ENCODE measurements at places on chromosomes 13 and 19. TPM values are rescaled to one million over a fixed set of nuclear protein-coding genes. Genes with fewer than 3 reads are reported as not detected.
A peak's percentile ranks its signal among the peaks of the same experiment; 100 is the strongest.

ZNF83 gene
- total RNA-seq = 15.8 TPM

OR4F17 gene
- not detected for total RNA-seq

NCR1 gene
- 0.27 TPM for total RNA-seq

CEACAM7 gene
- total RNA-seq = not detected

KASH5 gene
- not detected for total RNA-seq

LAIR1 gene
- total RNA-seq = 5.9 TPM

EPS8L1 gene
- total RNA-seq = 2.7 TPM

ZNF844 gene
- 14.9 TPM for total RNA-seq

TTYH1 gene
- total RNA-seq = 1.6 TPM

- DNase-seq = no peak
Measured at GRCh38 chr19:44722131-44723121, 23.5 kb downstream of the CEACAM16 start.

GRCh38 chr13:109422161-109422560 is 364.2 kb downstream of the IRS2 start:
- DNase-seq = no peak

DNA sequence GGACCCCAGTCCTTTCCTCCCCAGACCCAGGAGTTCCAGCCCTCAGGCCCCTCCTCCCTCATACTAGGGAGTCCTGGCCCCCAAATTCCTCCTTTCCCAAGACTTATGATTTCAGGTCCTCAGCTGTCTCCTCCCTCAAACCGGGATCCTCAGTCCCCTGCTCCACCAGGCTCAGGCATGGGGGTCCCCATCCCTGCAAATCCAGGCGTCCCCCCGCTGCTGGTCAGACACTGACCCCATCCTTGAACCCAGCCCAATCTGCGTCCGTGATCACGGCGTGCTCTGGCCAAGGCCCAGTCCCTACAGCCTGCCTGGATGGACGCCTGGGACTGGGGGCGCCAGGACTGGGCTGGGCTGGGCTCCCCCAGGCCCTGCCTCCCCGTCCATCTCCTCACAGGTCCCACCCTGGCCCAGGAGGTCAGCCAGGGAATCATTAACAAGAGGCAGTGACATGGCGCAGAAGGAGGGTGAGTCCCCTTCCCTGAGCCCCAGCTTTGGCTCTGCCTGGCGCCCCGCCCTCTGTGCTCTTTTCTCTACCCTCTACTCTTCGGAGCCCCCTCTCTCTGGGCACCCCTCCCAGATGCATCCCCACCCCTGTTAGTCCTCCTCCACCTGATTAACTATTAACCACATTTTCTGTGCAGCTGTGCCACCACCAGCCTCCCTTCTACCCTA is 672 bp downstream of the HPN start:
- no peak for DNase-seq

DNA sequence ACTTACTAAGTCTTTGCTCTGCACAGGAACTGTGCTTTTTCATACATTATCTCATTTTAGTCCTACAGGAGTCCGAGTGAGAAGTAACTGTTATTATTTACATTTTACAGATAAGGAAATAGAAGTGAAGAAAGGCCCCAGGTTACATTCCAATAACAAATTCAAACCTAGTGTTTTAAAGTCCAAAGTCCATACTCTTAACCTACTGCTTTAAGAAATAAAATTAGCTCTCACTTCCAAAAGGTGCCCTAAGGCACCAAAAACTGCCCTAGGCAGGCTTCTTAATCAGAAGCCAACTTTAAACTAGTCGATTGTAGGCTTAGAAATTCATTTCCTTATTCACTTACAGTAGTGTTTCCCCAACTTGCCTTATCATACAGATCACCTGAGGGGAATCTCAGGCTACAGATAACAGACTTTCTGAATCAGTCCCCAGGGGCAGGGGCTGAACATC is 555.9 kb downstream of the DIAPH3 start:
- DNase-seq = no peak

- no peak for DNase-seq
Measured at GRCh38 chr13:85314686-85315085, 484.5 kb downstream of the SLITRK6 start.

- DNase-seq = peak; percentile 82
Measured at GRCh38 chr13:98507282-98507797, 69.6 kb downstream of the STK24 start.

- DNase-seq = no peak
Measured at GRCh38 chr19:5593343-5594255, 25.8 kb upstream of the TINCR start.

- no peak for DNase-seq
Measured at GRCh38 chr13:87535911-87536310, 135.3 kb upstream of the SLITRK5 start.

DNA sequence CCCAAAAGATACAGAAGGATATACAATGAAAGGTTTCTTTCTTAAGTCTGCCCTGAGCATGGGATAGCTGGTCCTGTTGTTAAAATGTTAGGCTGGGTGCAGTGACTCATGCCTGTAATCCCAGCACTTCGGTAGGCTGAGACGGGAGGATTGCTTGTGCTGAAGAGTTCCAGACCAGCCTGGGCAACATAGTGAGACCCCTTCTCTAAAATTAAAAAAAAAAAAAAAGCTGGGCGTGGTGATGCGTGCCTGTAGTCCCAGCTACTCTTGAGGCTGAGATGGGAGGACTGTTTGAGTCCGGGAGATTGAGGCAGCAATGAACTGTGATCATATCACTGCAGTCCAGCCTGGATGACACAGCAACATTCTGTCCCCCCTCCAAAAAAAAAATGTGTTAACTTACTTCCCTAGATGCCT is 52.5 kb upstream of the SHKBP1 start:
- DNase-seq = no peak

GRCh38 chr13:59906413-59907049 is 257.2 kb downstream of the DIAPH3 start:
- no peak for DNase-seq

DNA sequence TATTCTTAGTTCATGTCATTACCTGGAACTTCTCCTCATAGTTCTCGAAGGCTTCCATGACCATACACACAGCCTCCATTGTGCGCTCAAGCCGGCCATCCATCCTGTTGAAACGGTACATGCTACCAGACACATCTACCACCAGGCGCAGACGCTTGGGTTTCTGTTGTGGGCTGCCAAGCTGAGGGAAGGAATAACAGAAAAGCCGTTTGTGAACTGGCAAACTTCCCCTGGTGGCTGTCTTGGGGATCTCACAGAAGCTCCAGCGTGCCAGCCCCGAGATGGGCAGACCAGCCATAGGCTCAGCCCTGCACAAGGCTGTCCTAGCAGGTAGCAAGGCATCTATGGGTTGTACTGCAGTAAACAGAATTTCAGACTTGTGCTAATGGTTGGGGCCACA is 130.1 kb downstream of the RGCC start:
- DNase-seq = no peak

DNA sequence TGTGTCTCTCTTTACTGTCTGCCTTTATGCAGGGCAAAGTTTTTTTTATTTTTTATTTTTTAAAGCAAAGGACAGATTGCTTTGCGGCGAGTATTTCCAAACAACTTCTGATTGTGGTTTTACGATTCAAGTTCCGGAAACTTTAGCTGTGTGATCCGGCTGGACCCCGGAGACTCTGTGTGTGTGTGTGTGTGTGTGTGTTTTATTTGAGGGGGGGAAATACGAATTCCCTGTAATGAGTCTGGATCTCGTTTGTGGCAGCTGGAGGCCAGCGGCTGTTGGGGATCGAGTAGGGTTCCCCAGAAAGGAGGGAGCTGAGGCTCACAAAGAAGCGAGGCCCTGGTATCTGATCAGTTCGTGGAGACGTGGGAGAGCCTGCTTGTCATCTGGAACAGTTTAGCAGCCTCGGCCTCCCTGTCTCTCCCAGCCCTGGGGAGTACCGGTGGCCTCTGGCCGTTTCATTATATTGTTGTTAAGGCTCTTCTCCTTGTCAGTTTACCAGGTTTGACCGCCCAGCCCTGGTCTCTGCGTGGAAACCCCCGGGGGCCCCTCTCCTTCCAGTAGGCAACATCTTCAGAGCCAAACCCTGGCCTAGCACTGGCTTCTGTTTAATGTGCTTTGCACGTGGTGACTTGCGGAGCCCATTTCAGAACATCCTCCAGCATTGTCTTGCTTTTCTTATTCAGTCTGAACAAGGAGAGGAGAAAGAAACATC is 1.3 kb downstream of the FARP1 start:
- peak; percentile 28 for DNase-seq

DNA sequence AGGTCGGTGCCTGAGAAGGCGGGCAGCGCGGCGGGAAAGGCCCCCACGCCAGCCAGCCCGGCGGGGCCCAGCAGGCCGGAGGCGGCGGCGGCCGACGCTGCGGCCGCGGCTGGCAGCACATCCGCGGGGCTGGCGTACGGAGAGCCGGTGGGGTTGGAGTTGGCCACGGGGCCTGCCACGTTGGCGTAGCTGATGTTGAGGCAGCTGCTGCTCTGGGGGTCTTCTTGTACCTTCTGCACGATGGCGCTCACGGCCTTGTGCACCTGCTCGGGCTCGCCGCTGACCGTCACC is 25.9 kb upstream of the NANOS2 start:
- DNase-seq = no peak

DNA sequence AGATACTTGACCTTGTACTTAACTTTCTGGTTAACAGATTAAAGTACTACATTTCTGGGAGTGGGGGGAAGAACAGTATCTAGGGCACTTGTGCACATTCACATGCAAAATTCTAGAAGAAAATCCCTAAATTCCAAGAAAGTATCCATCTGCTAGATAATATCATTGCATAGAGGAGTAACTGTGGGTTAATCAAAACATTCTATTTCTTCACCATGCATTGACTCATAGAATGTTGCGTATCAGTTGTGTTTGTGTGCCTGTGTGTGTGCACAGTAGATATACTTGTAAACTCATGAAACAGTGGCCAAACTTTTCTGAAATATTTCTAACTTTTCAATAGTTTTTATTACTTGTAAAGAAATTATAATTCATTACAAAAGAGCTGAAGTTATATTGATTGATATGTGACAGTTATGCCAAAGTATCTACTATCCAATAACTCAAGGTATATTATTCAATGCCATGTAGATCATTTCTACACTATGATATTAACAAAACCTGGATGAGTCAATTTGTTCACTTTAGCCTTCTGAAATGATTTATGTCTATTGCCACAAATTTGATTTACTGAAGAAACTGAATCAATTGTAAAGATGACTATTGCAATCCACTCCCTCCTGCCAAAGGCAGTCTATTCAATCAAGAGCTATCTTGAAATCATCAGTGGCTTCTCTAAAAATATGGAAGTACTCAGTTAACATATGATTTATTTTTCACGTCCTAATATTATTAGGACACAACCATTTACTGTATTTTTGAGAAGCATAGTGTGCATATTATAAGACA is 756.7 kb upstream of the ARGLU1 start:
- DNase-seq = no peak

- DNase-seq = no peak
Measured at GRCh38 chr19:54460230-54461005, 3.2 kb downstream of the LENG9 start.

DNA sequence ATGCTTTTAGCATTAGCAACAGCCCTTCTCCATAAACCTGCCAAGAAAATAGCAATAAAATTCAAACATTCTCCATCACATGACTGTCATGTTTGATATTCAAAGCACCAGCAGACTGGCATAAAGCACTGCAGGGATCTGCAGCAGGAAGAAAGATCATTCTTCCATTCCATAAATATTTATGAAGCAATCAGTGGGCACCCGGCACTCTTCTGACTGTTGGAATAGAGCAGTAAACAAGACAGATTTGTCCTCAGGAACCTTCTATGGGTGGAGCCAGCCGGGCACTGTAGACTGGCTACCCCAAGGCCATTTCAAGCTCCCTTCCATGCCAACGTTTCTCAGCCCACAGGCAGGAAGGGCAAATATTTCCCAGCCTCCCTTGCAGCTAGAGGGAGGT is 25.5 kb downstream of the PLA2G4C start:
- no peak for DNase-seq

DNA sequence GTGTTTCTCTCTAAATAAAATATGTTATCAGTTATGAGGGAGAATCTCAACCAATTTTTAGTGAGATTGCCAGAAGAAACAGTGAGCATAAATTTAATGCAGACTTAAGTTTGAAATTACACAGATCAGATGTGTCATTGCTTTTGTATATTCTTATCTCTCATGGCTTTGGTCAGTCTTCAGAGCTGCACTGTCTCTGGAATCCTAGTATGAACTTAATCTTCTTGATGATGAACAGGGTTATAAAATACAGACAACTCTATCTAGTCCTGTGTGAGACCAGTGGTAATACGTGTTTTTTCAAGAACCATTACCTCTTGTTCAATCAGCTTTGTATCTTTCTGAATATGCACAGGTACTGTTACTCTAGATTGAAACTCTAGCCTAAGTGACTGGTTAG is 528.0 kb downstream of the DACH1 start:
- DNase-seq = no peak

DNA sequence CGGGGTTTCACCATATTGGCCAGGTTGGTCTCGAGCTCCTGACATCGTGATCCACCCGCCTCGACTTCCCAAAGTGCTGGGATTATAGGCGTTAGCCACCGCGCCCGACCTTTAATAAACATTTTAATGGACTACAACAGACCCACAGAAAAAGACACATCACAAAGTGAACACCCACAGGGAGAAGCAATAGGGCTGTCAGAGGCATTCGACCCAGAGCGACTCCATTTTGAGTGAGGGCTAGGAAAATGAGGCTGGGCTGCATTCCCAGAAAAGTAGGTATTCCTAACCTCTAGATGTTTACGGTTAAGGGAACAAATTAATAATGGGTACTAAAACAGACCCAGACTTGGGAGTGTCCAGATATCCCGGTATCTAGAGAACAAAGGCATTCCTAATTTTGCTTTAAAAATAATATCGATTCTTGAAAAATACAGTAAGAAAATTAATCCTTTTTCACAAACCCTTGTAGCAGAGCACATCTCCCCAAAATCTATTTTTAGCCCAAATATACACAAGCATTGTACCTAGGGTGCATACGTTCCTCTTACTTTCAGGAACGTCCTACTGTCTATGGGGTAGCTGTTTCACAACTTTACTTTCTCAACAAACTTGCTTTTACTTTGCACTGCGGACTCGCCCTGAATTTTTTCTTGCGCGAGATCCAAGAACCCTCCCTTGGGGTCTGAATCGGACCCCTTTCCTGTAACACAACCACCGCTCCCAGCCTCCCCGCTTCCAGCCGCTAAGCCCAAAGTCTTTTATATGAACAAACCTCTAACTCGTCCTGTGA is 811 bp upstream of the ZNF8 start:
- DNase-seq = no peak

GRCh38 chr13:111541752-111542529 is 221.5 kb downstream of the TEX29 start:
- no peak for DNase-seq

- peak; percentile 76 for DNase-seq
Measured at GRCh38 chr19:5091018-5091683, 122.2 kb downstream of the KDM4B start.

- DNase-seq = no peak
Measured at GRCh38 chr13:77719128-77719527, 21.6 kb downstream of the SLAIN1 start.

- no peak for DNase-seq
Measured at GRCh38 chr19:54549224-54549623, 24.4 kb upstream of the LILRA2 start.

All from left ventricle myocardium superior (tissue), 1 donor.